ENCODE measurements at places on chromosomes 3 and 15.

GRCh38 chr15:56208641-56209155, 35.0 kb downstream of the RFX7 start:
- no peak for DNase-seq

- DNase-seq = no peak
Observed at GRCh38 chr3:28087591-28087990, 153.8 kb upstream of the CMC1 start.

GRCh38 chr15:79874242-79874641, 22.6 kb downstream of the MTHFS start:
- no peak for DNase-seq

DNA sequence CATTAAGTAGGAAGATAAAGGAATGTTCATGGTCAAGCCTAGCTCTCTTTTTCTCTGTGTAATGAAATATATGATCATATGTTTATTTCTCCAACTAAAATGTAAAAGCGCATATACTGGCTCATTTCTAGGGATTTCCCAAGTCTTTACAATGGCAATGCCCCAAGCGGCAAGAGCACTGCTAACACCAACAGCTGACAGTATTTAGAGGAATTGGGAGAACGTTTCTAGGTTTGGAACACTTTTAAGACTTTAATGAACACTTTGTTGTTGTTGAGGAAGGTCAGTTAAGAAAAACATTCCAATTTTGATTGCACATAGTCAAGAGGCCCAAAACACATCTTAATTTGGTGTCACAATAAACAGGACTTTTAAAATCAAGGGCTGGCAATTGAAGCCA, 132.7 kb downstream of the ATP8B4 start:
- DNase-seq = no peak

DNA sequence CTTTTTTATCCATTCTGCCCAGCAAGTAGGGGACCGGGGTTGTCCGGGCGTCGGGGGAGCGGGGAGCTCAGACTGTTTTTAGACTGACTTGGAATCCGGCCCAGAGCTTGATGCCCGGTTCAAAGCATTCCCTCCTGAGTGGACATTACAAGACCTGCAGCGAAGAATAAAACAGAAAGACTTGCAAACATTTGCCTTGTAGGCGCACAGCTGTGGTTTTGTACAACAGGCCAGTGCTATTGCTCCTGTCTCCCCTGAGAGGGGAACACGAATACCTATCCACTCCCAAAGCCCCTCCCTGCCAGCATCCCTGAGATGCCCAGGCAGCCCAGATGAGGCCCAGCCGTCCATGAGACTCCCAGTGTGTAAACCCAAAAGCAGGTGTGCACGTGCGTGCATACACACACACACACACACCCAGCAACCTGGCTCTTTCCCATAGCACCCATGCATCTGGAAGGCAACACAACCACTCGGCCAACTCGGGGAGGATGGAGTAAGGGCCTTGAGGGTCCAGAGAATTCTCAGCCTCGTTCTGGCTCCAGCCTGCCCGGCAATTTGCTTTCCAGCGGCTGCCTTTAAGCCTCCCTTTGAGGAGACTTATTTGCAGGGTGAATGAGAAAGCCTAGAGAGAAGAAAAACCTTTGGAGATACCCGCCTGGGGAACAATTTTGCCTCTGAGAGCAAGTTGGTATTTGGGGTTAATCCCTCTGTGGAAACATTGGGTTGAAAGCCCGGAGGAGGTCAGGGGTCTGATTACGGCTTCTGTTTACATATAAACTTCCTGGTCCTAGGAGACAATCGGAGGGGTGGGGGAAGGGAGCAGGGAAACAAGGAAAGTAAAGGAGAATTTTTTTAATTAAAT, 161.0 kb upstream of the HES1 start:
- DNase-seq = no peak

DNA sequence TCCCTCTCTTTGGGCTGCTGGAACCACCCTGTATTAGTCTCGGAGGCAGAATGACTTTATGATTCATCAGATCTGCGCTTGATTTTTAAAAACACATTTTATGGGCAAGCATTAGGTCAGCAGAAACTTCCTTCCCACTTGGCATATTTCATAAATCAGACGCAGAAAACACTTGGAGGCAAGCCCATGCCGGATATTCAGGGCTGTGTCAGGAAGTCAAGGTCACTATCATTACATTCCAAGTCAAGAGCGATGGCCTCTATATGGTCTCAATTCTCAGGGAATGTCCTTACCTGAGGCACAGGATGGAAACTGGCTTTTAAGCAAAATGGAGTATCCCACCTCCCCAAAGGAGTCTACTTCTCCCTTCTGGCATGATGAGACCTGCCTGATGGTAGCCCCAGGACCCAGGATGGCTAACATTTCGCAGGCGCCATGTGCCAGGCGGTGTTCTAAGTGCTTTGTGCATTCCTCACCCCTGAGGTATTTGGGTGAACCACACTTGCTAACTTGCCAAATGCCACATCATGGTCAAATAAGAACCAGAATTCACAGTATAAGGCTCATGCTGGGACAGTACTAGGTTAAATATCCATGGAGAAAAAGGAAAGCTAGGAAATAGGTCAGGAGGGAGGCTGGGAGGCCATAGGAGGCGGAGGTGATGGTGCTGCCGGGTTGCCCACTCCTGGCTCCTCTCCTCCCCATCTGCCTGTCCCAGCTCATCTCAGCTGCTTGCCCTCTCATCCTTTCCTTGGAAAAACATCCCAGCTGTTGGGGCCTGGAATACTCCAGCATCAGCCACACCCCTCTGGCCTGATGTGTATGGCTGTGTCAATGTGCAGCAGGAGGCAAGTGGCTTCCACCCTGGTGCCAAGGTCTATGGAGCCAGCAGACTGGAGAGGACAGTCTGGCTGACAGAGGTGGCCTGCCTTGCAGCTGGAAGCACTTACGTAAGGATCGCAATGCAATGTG, 18.8 kb downstream of the BCL2L10 start:
- DNase-seq = no peak

Measured in activated T-cell treated with anti-CD3 and anti-CD28 coated beads for 48 hours (primary cell).